ENCODE measurements at places on chromosomes 1 and 21.

- no peak for DNase-seq
These were observed 68.0 kb downstream of the VAV3 start for GRCh38 chr1:107896936-107897335.

DNA sequence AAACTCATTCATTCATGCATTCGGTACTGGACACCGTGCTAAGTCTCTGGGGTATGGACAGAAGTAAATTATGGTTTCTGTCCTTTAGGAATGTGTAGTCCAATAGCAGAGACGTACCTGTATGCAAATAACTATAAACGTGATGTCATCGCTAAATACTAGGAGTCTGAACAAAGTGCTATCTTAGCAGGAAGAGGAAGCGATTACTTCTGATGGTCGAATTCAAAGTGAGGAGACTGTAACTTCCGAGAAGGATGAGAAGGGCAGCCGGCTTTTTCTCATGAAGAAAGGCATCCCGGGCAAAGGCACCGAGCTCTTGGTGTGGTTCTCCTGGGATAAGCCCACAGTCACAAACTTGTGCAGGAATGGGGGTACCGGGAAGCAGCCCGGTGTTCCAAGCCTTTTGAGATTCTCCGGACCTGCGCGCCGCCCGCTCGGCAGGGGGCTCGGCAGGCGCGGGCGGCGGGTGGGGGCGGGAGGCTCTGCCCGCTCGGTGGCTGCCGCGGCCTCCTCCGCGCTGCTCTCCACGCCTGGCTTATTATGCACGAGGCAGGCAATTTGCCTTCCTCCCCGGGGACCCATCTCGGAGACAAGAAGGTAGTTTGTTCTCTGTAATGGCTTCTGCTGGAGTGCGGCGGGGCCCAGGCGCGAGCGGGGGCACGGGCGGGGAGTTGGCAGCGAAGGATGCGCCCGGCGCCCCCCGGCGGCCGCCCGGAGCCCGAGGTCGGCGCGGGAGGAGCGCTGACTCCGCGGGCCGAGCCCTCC, 67.5 kb upstream of the CD1D start:
- peak; percentile 62 for DNase-seq

DNA sequence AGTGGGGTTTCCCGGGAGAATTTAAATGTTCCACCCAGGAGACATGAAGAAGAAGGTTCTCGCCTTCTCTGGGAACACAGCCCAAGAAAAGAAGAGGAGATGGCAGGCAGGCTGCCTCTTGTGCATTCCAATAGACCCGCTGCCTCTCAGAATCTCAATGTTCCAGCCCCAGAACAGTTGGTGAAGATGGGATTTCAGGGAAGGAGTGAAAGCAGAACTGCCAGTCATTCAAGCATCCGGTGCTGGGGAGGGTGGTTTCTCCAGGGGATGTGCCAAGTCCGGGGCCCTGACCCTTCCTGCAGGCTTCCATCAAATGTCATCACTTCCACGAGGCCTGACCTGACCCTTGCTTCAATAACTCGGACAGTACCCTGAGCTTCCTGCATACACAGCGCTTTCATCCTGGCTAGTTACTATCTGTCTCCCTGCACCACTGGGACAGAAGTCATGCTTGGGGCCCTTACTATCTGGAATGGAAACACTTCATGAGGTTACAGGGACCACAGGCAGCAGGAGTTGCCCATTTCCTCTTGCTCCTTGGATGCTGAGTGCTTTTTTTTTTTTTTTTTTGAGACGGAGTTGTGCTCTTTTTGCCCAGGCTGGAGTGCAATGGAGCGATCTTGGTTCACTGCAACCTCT, 386.6 kb upstream of the POU3F1 start:
- no peak for DNase-seq

- DNase-seq: no peak
These were observed 21.8 kb downstream of the TENT5C start for GRCh38 chr1:117627546-117628130.

GRCh38 chr1:160826546-160826945, 30.6 kb downstream of the LY9 start:
- DNase-seq: no peak

GRCh38 chr1:228802386-228803220, 67.3 kb downstream of the RHOU start:
- no peak for DNase-seq

GRCh38 chr1:228883535-228883934, 148.3 kb downstream of the RHOU start:
- DNase-seq: no peak

Measured in right hindlimb (tissue), 1 donor.